ENCODE measurements at places on chromosomes 3 and 15. TPM values are rescaled to one million over a fixed set of nuclear protein-coding genes. Genes with fewer than 3 reads are reported as not detected.

P3H2 gene
- total RNA-seq, result 12.3 TPM

DNA sequence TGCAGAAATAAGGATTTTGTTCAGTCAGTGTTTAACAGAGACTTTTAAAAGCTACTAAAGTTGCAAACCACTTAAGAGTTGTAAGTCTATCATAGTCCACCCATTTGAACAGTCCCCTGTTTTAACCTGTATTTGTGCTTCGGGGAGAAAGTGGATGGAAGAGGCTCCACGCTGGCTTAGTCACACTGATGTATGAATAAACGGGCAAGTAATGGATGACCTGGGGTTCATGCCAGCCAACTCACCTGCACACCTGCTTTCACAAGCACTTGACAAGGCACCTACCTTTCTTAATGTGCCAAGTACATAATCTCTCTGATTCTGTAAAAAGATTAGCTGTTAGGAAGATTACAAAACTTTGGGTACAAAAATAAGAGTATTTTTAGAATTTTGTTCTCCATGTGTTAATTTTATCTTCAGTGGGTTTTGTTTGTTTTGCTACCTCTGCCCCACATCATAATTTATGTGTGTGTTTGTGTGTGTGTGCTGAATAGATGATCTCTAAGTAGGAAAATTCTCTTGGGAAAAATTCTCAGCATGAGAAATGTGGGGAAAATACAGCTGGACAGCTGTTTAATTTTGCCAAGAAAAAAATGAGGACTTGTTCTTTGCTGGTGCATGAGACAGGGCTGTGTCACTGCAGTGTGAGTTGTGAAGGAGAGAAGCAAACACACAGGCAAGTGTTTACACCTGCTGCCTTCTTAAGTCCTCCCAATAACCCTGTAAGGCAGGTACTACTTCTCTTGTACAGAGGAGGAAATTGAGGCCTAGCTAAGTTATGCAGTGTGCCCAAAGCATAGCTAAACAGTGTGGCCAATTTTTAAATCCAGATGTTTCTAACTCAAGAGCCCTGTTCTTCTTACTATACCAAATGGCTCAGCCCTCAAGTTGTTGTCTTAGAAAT lies 181.2 kb upstream of the IL12A start:
- DNase-seq, result no peak
- H3K27ac ChIP-seq, result no peak overlapping the region
- no peaks in the 10 kb centered on the region for H3K4me1 ChIP-seq
- H3K36me3 ChIP-seq, result no peaks in the 10 kb centered on the region
- H3K27me3 ChIP-seq, result no peaks in the 10 kb centered on the region

GRCh38 chr3:111998636-111999483 lies at the start of gene TAGLN3:
Gene TAGLN3, plus strand, starts transcription at chr3:111998922. Its CDS starts 501 bp downstream, at chr3:111999423.
- DNase-seq, result no peak
- no peak within 1 kb of the TSS for H3K27ac ChIP-seq
- H3K36me3 ChIP-seq, result no peaks in the 10 kb centered on the region
- H3K27me3 ChIP-seq, result no peaks in the 10 kb centered on the region

DNA sequence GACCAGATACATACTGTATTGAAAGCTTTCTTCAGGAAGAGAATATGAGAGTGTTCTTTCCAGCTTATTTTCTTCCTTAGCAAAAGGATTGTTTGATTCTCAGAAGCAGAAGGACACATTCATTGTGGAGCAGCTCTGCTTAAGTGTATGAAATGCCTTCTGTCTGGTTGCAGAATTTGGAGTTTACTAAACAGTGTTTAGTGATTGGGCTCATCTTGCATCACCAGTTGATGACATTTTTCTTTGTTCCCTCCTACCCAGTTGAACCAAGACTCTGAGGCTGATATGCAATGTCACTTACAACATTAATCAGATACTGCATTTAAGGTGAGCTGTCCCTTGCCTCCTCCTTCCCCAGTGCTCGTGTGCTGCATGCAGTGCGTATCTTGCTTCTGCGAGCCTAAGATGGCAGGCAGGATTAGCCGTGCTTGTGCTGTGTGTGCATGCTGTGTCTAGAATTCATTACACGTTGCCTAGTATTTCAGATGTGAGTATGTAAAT lies 18.4 kb downstream of the ZBTB38 start:
- H3K27ac ChIP-seq, result peak overlapping the region; percentile 45
- H3K36me3 ChIP-seq, result no peaks in the 10 kb centered on the region
- no peaks in the 10 kb centered on the region for H3K27me3 ChIP-seq

- H3K4me3 ChIP-seq, result no peak overlapping the region
- H3K4me1 ChIP-seq, result no peaks in the 10 kb centered on the region
- no peaks in the 10 kb centered on the region for H3K36me3 ChIP-seq
Measured at GRCh38 chr3:5840056-5840455, 652.5 kb downstream of the EDEM1 start.

DNA sequence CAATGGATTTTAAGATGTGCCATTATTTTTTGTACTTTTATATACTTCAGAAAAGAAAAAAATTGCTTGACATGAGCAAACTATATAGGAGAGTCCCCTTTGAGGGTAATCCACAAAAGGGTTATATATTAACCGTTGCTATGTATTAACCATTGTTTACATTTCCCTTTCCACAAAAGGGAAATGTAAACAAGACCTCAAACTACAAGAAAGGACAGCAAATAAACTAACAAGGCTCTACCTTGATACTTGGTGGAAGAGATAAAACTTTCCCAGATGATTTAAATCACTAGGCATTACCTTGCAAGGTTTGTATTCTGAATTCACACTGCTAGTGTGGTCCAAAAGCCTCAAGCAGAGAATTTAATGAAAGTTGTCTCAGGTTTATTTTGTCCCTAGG lies 616.3 kb upstream of the BCHE start:
- H3K4me1 ChIP-seq, result no peaks in the 10 kb centered on the region
- H3K4me3 ChIP-seq, result no peak overlapping the region
- no peak for DNase-seq

GRCh38 chr3:150107429-150108175 lies 136.9 kb upstream of the PFN2 start:
- no peaks in the 10 kb centered on the region for H3K27me3 ChIP-seq
- H3K27ac ChIP-seq, result no peak overlapping the region
- no peaks in the 10 kb centered on the region for H3K4me1 ChIP-seq
- no peak overlapping the region for H3K4me3 ChIP-seq
- DNase-seq, result no peak

DNA sequence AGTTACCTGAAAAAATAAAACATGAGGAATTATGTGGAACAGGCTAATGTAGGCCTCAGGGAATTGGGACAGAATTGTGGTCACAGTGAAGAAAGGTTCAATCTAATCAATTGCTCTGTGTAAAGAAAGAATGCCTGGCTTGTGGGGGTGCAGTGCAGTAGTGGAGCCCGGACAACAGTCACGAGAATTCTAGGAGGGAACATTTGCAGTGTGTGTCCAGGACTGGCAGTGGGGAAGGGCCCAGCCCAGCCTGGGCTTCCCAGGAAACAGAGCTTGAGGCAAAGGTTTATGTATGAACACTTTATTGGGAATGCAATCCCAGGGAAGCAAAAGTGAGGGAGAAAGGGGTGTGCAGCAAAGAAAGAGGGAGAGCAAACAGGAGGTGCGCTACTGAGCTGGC lies 29.2 kb upstream of the CTDSPL start:
- H3K27ac ChIP-seq, result no peak overlapping the region
- no peaks in the 10 kb centered on the region for H3K4me1 ChIP-seq
- no peak for DNase-seq
- H3K27me3 ChIP-seq, result no peaks in the 10 kb centered on the region
- peaks cover 4% of the 10 kb centered on the region for H3K36me3 ChIP-seq

DNA sequence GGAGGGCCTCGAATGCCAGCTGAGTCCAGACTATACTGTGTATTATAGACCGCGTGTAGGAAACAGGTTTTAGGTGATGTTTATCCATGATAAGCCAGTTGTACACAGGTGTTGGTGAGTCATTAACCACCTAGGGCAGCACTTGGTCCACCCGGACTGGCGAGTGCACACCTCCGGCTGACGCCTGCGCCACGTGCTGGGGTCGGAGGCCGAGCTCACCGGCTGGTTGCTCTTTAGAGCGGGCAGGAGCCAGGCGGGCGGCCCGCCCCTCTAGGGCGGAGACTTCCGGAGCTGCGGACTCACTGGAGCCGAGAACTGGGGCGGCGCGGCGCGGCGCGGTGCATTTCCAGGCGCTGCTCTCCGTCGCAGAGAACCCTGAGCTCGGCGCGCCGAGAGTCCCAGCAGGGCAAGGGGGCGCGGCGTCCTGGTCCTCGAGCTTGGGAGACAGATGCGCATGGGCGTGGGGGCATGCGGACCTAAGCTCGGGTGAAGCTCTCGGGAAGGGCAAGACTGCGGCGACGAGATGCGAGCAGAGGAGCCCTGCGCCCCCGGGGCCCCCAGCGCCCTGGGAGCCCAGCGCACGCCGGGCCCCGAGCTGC lies at the start of gene ESYT3:
TSS of gene ESYT3 (plus strand) at position 341 of the 599 bp plus-strand sequence. CDS start at position 524, 183 bp downstream.
- no peaks in the 10 kb centered on the region for H3K27me3 ChIP-seq
- no peaks in the 10 kb centered on the region for H3K4me1 ChIP-seq
- no peak within 1 kb of the TSS for H3K27ac ChIP-seq
- peak; percentile 55 for DNase-seq
- no peaks in the 10 kb centered on the region for H3K36me3 ChIP-seq
- peak within 1 kb of the TSS; percentile 83 for H3K4me3 ChIP-seq

DNA sequence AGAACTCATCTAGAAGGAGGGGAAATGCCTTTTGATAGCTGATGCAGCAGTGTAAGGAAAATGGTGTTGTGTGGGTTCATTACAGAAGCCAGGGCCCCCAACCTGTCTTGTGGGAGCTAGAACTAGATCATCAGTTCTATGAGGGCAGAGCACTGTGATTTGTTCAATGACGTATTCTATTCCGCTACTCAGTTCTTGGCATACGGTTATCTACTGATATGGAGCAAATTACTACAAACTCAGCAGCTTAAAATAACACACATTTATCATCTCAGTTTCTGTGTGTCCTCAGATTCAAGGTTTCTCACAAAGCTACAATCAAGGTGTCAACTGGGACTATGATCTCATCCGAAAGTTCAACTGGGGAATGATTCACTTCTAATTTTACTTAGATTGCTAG lies 250.5 kb downstream of the FEZF2 start:
- no peak overlapping the region for H3K27ac ChIP-seq
- H3K36me3 ChIP-seq, result no peaks in the 10 kb centered on the region
- H3K4me3 ChIP-seq, result no peak overlapping the region
- no peaks in the 10 kb centered on the region for H3K27me3 ChIP-seq
- DNase-seq, result no peak

All from breast epithelium (tissue), 4 donors.